A549 treated with Mapracorat at 1 μM for 4 hours (cell line): ENCODE measurements at places on chromosomes 2 and 18. TPM values are rescaled to one million over a fixed set of nuclear protein-coding genes. Genes with fewer than 3 reads are reported as not detected.

INO80B gene
- total RNA-seq: 42.6 to 53.6 TPM (median 49.0 TPM) in 5 replicates

CAD gene
- total RNA-seq: 51.1 to 65.2 TPM (median 61.1 TPM) in 5 replicates

SATB2 gene
- total RNA-seq: 2.3 to 3.7 TPM (median 2.9 TPM) in 5 replicates

CENPA gene
- total RNA-seq: 40.4 to 56.5 TPM (median 52.3 TPM) in 5 replicates

PLGLB2 gene
- total RNA-seq: 0.19 to 0.35 TPM (median 0.27 TPM) in 4 of 5 replicates, not detected in the other

PRSS56 gene
- 0.07 to 0.21 TPM (median 0.12 TPM) in 5 replicates for total RNA-seq

RNF138 gene
- total RNA-seq: 11.2 to 13.5 TPM (median 13.5 TPM) in 5 replicates

NYAP2 gene
- 0.02 TPM in 1 of 5 replicates, not detected in the others for total RNA-seq

MYOM1 gene
- total RNA-seq: 0.08 to 0.59 TPM (median 0.30 TPM) in 5 replicates

C2orf15 gene
- 0.43 to 1.0 TPM (median 0.81 TPM) in 5 replicates for total RNA-seq

IL36G gene
- not detected in 5 replicates for total RNA-seq

C2orf76 gene
- 10.4 to 15.9 TPM (median 12.1 TPM) in 5 replicates for total RNA-seq

RAPGEF4 gene
- total RNA-seq: 0.20 to 0.29 TPM (median 0.23 TPM) in 5 replicates

SCYGR1 gene
- not detected in 5 replicates for total RNA-seq

LYPD1 gene
- total RNA-seq: 14.4 to 19.1 TPM (median 15.2 TPM) in 5 replicates

EFEMP1 gene
- 31.2 to 57.5 TPM (median 41.7 TPM) in 5 replicates for total RNA-seq

VWA3B gene
- total RNA-seq: 0.33 to 0.80 TPM (median 0.37 TPM) in 3 of 5 replicates, not detected in the others

ABCB11 gene
- 0.01 TPM in 1 of 5 replicates, not detected in the others for total RNA-seq

ALPP gene
- total RNA-seq: 5.1 to 7.2 TPM (median 6.8 TPM) in 5 replicates

INSIG2 gene
- 10.3 to 14.2 TPM (median 11.7 TPM) in 5 replicates for total RNA-seq

GALR1 gene
- total RNA-seq: not detected in 5 replicates

TMEM87B gene
- 11.3 to 16.4 TPM (median 15.3 TPM) in 5 replicates for total RNA-seq

TUBA3D gene
- total RNA-seq: 3.8 to 11.1 TPM (median 5.4 TPM) in 5 replicates

COLEC11 gene
- 0.39 to 0.73 TPM (median 0.54 TPM) in 5 replicates for total RNA-seq

INHBB gene
- 16.3 to 29.2 TPM (median 20.2 TPM) in 5 replicates for total RNA-seq

CRYGC gene
- not detected in 5 replicates for total RNA-seq

MTCL1 gene
- total RNA-seq: 50.1 to 60.8 TPM (median 57.2 TPM) in 5 replicates

TTR gene
- 0.28 TPM in 1 of 5 replicates, not detected in the others for total RNA-seq

PTPRM gene
- total RNA-seq: 29.2 to 35.4 TPM (median 32.0 TPM) in 5 replicates

REG3A gene
- not detected in 5 replicates for total RNA-seq

TMEM185B gene
- total RNA-seq: 41.7 to 48.9 TPM (median 47.7 TPM) in 5 replicates

UGT1A4 gene
- 0.07 to 0.12 TPM in 2 of 5 replicates, not detected in the others for total RNA-seq

TNFRSF11A gene
- 4.8 to 9.7 TPM (median 8.3 TPM) in 5 replicates for total RNA-seq

LBX2 gene
- total RNA-seq: 2.7 to 3.7 TPM (median 3.1 TPM) in 5 replicates
